Myocyte (in vitro differentiated cells): ENCODE measurements at places on chromosomes 5 and 9. TPM values are rescaled to one million over a fixed set of nuclear protein-coding genes. Genes with fewer than 3 reads are reported as not detected.

The NME5 gene
- total RNA-seq: 0.16 and 0.62 TPM in 2 replicates

The FGD3 gene
- 0.86 and 0.88 TPM in 2 replicates for total RNA-seq

The PFN3 gene
- not detected in 2 replicates for total RNA-seq

The C6 gene
- total RNA-seq: not detected in 2 replicates

GRCh38 chr9:13991395-13991794, 322.5 kb downstream of the NFIB start:
- no peak for DNase-seq

GRCh38 chr9:90420211-90420610, 222.4 kb downstream of the DIRAS2 start:
- DNase-seq: no peak

GRCh38 chr9:89497257-89497963, 503 bp downstream of the SEMA4D start:
- DNase-seq: peak; percentile 41

DNA sequence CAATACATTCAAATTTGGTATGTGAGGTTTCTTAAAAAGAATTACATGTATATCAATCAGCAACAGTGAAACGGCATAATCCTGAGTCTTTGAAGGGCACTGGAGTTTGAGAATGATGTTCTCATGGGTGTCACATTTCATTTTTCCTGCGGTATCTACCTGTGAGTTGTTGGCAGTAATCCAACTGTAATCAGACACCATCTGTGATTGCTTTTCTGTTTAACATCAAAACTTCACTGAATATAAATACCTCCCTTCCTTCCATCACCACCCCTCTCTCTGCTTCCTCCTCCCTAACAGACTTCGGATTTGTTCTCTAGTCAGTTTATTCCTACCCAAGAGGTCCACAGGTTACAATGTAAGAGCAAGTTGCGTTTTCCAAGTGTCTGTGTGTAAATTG, 275.2 kb upstream of the PCSK5 start:
- DNase-seq: no peak

DNA sequence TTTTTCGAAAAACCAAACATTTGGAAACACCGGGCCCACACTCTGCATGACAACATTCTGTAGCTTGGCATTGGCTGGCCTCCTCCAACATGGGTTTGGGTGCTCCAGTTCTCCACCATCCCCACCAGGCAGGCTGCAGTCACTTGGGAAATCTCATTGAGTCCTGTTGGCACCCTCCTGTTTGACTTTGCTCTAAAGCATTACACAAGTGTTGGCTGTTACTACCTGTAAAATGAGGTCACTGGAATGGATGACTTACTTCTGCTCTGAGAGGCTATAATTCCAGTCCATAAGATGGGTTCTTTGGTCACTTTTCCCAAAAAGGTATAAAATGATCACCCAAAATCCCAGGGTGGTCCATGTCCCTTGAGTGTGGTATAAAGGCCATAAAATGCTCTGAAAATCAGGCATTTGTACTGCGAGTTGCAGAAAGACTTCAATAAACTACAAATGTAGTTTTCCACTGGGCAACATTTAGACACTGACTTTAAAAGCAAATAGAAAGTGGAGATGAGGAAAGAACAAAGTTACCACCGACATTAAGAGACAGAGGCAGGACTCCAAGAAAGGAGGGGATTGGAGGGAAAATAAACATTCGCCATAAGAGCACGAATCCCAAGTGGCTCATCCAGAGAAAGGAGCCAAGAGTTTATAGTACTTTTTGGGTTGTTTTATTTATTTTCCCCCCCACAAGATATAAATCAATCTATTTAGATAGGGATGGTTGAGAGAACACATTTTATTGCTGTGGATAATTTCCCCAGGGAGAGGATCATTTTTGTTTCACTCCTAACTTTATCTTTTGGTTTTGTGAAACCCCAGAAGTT, 295.1 kb downstream of the TLE1 start:
- no peak for DNase-seq

DNA sequence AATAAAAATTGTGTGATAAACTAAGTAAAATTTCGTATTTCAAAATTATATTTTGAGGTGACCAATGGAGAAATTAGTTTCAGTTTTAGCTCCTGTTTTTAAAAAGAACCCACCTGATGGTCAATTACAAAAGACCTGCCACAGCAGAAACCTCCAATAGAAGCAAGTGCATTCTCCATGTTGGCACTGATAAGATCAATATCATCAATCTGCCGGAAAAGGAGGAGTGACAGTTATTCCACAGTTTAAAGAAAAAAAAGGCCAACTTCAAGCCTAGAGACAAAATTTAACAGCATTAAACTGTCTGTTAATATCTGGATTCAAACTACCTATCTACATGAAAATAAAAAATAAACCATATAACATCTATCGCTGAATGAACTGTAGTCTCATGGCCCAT, 67.7 kb downstream of the SPTLC1 start:
- DNase-seq: no peak

GRCh38 chr5:124661317-124662141, 84.9 kb downstream of the ZNF608 start:
- DNase-seq: peak; percentile 73

DNA sequence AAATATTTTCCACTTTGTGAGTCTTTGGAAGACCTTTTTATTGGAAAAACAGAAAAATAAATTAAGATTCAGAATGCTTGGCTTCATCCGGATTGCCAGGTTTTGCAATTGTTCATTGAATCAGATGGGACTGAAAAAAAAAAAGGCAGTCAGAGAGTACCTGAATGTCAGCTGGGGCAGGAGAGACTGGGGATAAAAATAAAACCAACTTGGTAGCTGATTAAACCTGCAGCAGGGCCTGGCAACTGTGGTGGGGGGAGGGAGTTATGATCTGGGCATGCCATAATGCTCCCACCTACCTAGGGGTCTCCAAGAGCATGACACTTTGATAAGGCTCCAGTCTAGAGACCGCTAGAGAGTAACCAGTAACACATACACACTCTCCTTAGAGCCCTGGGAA, 454.4 kb downstream of the DTWD2 start:
- no peak for DNase-seq

DNA sequence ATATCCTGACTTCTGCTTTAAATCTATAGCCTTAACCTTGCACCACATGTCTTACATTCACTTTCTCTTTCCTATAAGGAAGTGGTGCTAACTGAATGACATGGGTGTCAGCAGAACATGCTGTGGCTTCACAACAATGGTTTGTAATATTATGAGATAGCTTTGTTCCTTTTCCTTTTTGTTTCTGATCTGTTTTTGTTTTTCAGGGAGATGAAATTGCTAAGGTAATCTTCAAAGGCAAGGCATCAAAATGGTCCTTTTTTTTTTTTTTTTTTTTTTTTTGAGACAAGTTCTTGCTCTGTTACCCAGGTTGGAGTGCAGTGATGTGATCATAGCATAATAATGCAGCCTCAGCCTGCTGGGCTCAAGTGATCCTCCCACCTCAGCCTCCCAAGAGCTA, 53.6 kb upstream of the RANBP6 start:
- no peak for DNase-seq

DNA sequence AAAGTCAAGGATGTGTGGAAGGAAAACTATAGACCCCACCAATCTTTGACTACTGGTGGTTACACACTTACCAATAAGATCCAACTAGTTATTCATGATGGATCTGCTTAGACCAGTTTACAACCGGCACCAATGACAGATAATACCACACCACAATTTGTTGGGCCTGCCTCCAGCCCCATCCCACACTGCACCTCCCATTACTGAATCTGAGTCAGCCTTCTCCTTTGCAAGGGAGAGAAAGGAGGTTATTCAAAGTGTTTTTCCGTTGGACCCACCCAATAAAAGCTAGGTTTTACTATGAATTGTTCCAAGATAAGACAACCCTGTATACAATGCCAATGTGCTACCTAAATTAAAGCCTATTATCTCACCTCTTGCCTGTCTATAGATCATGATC, 453.5 kb downstream of the MTRR start:
- DNase-seq: no peak

DNA sequence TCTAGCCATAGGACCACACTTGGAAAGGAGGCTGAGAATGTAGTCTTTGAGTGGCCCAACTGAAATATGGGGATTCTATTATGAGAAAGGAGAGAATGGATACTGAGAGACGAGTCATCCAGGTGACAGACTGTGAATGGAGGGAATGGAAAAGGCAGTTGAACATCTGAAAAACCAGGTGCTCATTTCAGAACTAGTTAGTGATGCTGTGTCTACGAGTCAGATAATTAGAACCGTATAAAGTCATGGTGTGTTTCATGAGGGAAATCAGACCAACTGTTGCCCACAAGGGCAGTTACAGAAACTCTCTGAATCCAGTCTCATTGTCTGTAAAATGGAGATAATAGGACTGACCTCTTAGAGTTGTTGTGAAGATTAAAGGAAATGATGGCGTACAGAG, 86.5 kb downstream of the EGFLAM start:
- no peak for DNase-seq
